ENCODE measurements at places on chromosomes 6 and 20. TPM values are rescaled to one million over a fixed set of nuclear protein-coding genes. Genes with fewer than 3 reads are reported as not detected.

ADAM33 gene
- total RNA-seq, result 44.8 TPM

HLA-DRA gene
- not detected for total RNA-seq

KCNB1 gene
- not detected for total RNA-seq

KIAA1755 gene
- total RNA-seq, result 0.64 TPM

FRK gene
- total RNA-seq, result 0.43 TPM

LPA gene
- total RNA-seq, result not detected

TREM1 gene
- total RNA-seq, result not detected

PROKR2 gene
- total RNA-seq, result not detected

SNAP91 gene
- under 0.01 TPM for total RNA-seq

PRDM13 gene
- total RNA-seq, result not detected

TTK gene
- total RNA-seq, result 27.6 TPM

PXDC1 gene
- 82.1 TPM for total RNA-seq

HLA-DRB5 gene
- total RNA-seq, result not detected

PLCB4 gene
- 3.2 TPM for total RNA-seq

RAET1L gene
- total RNA-seq, result not detected

GTSF1L gene
- not detected for total RNA-seq

KIF25 gene
- under 0.01 TPM for total RNA-seq

GTF2H4 gene
- total RNA-seq, result 14.7 TPM

RSPH9 gene
- 0.86 TPM for total RNA-seq

CCM2L gene
- total RNA-seq, result not detected

SPDEF gene
- total RNA-seq, result under 0.01 TPM

All from fibroblast of villous mesenchyme (primary cell).